ENCODE measurements at places on chromosomes 2 and 18.
A peak's percentile ranks its signal among the peaks of the same experiment; 100 is the strongest.

DNA sequence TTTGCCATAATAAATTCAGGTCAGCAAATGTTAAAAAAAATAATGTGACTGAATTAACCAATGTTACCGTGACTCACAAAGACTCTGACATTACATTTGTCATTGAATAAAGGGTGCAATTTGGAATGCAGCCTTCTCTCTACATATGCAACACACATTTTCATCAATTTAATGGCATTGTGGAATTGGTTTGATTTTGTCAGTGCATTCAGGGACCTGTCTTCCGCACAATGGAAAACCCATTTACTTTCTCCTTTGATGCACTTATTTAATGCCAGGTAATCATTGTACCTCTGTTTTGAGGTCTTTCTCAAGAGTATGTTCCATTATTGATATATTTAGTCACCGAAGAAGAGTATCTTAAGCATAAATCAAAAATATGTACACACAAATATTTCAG, 1099.3 kb downstream of the SOCS6 start:
- no peak for DNase-seq

DNA sequence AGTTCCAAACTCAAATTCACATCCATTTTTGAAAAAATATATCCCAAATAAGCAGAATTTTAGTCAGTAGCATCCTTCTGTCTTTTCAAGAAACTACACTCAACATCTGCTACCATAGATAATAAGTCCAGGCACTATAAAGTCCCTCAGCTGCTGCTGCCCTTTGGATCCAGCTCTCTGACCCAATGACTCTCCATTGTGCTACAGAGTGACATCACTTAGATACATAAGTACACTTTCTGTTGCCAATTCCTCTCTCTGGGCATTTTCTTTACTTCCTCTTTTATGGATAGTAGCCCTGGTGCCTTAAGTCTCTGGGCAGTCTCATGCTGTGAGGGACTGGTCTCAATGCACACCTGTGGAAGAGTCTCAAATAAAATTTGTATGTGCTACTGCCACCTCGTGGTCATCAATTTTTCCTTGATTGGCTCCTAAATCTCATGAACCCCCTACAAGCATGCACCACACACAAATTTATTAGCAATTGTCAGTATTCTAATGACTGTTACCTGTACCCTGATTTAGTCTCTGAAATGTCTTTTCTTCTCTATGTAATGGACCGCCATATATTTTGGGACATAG, 219.2 kb downstream of the LRP1B start:
- DNase-seq = peak; percentile 14

DNA sequence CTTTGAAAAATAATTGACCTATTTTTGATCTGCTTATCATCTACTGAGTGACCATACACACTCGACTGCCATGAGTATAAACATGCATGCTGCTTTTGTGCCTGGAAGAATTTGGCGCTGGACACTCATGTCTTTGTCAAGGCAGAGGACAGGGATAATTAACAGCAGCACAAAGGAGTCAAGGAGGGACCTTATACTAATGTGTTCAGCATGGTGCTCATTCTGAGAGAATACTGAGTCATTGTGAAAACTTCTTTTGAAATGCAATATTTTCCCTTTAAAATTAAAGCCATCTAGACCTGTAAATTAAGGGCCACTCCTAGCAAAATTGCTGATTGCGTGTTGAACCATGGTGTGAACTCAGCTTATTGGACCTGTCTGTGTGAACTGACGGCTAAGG, 116.3 kb downstream of the ZNF532 start:
- DNase-seq = no peak

DNA sequence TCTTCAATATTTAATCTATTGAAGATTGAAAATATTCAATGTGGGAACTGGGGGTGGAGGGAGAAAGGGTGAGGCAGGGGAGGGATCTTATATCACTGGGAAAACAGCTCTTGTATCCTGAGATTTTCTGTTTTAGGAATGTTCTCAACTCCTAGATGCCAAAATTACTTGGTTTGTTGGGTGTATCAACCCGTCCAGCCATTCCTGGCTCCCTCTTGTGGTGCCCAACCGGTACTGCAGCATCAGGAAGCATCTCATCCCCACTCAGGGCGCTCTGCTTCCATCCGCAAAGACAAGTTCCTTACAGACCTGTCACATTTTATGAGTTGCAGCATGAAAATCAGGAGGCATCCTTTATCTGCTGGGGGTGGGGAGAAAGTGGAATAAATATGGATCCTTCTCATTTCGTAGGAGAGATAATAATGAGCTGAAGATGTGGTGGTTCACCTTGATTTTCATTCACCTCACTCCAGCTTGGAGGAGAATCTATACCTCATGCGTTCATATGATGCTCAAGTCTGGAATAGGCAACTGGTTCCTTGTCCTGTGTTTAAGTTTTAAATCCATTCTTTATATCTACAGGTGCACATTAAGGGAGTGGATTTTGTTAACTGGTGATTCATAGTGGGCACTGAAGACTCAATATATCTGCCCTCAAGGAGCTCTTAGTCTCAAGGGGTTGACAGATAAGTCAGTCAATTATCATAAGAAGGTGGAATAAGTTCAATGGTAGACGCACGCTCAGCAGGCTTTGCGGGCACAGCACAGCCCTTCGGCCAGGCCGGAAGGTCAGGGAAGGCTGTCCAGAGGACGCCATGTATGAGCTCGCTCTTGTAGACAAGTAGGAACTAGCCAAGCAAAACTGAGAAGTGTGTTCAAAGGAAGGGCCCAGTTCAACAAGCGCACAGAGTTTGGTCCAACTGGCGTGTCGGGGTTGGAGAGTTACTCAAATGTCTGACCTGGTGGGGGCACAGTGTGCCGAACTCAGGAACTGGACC, 127.3 kb downstream of the RNF144A start:
- peak; percentile 48 for DNase-seq

DNA sequence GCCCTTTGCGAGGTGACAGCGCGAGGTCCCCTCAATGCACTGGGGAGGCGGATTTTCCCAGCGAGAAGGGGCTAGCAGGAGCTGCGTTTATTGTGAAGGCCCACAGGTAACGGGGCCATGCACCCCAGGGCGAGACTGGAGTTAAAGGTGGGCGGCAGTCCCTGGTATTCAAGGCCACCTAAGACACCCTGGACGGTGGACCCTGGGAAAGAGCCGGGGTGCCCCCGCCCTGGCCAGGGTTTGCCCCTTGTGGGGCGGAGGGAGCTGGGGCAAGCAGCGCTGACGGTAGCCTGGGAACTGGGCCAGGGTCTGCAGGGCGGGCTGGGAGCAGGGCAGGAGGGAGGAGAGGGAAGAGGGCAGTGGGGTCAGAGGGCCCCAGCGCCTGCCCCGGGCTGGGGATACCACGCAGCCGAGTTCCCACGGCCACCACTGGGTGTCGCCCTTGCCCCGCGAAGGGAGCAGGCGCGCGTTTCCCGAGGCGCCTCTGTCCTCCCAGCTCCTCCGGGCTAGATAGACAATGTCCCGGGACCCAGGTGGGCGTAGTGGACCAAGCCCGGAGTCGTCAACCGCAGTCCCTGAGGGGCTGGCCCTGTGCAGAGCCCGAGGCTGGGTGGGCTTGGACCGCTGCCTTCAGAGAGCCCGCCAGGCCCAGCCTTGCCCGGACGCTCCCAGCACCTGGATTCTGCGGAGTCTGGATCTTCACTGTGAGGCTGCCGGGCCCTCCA, 80.2 kb downstream of the SMAD4 start:
- no peak for DNase-seq

All from NCI-H510A treated with DMSO at 0.1 percent for 48 hours (cell line).